ENCODE measurements at places on chromosomes 11 and 22. TPM values are rescaled to one million over a fixed set of nuclear protein-coding genes. Genes with fewer than 3 reads are reported as not detected.

CRYBB3 gene
- 0.97 TPM for total RNA-seq

- no peak for DNase-seq
These were observed 52.6 kb upstream of the SESN3 start for GRCh38 chr11:95283650-95284049.

TCN1 gene
- not detected for total RNA-seq

DNA sequence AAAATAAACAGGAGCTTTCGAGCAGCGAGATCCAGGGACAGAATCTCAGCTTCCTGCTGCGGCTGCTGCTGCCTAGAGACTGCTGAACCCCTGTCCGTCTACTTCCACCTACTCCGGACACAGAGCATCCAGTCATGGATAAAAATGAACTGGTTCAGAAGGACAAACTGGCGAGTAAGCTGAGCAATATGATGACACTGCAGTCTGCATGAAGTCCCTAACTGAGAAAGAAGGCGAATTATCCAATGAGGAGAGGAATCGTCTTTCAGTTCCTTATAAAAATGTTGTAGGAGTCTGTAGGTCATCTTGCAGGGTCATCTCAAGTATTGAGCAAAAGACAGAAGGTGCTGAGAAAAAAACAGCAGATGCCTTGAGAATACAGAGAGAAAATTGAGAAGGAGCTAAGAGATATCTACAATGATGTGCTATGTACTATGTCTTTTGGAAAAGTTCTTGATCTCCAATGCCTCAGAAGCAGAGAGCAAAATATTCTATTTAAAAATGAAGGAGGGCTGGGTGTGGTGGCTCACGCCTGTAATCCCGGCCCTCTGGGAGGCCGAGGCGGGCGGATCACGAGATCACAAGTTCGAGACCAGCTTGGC lies 11.1 kb upstream of the MS4A2 start:
- DNase-seq: no peak

INSC gene
- 0.23 TPM for total RNA-seq

NLRP14 gene
- 0.13 TPM for total RNA-seq

GRCh38 chr11:130359419-130359818 lies 44.7 kb upstream of the ZBTB44 start:
- no peak for DNase-seq

DNA sequence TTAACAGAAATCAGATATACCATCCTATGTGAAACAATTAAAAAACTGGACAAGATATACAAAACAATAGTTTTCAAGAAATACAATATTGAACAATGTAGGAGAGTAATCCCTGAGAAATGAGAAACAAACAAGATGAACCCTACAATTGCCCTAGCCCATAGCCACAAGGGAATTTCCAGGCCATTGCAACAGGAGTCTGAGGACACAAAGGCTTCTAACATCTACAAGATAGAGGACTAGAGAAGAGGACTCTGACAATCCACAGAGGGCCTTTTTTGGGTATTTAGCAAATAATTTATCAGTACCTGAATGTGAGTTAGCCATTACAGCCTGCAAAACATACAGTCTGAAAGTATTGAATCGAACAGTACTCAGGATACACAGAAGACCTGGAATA lies 251.7 kb downstream of the GRM5 start:
- DNase-seq: no peak

GRCh38 chr11:76526878-76527277 lies 82.1 kb downstream of the EMSY start:
- no peak for DNase-seq

GRCh38 chr11:10688401-10688800 lies 5.2 kb downstream of the IRAG1 start:
- DNase-seq: no peak

GRM5 gene
- total RNA-seq: 0.28 TPM

GRCh38 chr11:6735306-6735705 lies 36.5 kb downstream of the OR2AG2 start:
- DNase-seq: no peak

DNA sequence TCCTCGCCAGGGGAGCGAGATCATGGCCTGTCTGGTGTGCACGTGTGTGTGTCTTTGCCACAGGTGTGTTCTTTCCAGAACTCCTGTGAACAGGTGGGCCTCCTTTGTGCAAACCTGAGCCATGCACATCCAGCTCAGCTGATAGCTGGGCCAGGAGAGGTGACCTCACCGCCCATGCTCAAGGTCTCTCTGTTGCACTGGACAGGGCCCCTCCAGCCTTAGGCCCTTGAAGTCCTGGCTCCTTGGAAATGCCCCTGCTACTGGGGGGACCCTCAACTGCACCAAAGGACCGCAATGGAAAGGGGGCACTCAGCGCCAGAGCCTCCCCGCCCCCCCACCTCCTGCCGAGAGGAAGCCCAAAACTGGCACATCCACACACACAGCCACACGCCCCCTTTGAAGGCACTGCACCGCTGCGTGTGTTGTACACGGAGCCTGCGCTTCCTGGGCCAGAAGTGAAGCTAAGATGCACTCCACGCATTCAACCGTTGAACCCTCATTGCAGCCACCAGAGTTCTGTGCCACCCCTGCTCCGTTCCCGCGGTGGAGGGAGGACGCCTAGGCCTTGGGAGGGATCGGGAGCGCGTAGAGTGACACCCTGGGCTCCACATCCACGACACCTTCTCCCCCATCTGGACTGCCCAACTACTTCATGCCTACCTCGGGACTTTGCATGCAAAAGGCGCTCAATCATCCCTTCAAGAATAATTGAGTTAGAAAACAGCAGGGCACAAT lies 16.4 kb upstream of the IL2RB start:
- no peak for DNase-seq

HOATZ gene
- not detected for total RNA-seq

GRCh38 chr22:17712441-17712840 lies 61.8 kb downstream of the BID start:
- DNase-seq: no peak

B4GALNT4 gene
- total RNA-seq: 14.9 TPM

DNA sequence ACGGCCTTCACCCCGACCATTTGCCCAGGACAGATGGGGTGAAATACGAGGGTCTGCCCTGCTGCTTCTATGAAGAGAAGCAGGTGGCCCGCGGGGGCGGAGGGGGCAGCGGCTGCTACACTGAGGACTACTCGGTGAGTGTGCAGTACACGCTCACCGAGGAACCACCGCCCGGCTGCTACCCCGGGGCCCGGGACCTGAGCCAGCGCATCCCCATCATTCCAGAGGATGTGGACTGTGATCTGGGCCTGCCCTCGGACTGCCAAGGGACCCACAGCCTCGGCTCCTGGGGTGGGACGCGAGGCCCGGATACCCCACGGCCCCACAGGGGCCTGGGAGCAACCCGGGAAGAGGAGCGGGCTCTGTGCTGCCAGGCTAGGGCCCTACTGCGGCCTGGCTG lies 11.2 kb downstream of the C22orf31 start:
- no peak for DNase-seq

- no peak for DNase-seq
These were observed 30.2 kb upstream of the P2RY2 start for GRCh38 chr11:73187854-73188253.

GRCh38 chr22:46557736-46558480 lies 20.5 kb upstream of the CELSR1 start:
- no peak for DNase-seq

DNA sequence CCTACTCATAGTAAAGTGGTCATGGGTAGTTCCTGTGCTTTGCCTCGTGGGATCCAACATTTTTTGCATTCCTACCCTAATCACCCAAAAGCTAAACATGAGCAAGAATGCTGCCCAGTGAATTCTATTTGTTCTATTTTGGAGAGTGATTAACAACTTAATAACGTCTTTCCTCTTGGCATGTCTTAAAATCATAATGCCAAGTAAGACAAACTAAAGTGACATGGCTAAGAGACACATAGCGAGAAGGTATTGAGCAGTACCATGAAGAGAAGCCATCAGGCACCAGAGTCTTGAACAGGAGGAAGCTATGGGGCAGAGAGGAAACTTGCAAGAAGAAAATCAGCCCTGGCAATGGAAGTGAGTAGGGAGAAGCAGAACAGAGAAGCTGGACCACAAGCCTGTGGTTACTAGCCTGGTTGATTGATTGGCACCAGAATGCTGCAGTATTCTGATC lies 32.0 kb downstream of the EXPH5 start:
- DNase-seq: no peak
